ENCODE measurements at places on chromosomes 3 and 15.

DNA sequence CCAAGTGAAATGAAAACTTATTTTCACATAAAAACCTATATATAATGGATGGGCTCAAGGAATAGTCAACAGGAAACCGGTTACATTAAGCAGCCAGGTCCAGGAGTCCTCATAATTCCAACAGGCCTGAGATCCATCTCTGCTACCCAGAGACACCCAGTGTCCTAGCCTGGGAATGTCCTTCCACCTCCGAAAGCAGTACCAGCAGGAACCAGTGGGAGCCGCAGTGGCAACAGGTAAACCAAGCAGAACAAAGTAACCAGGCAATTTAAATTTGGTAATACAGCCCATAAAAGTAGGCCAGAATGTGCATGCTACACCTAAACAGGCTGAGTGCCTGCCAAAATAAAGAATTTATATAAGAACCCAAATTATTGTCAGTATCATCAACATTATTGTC, 195.6 kb downstream of the ZBBX start:
- no peak for DNase-seq

GRCh38 chr3:193905541-193906396, 230.2 kb upstream of the HES1 start:
- no peak for DNase-seq

DNA sequence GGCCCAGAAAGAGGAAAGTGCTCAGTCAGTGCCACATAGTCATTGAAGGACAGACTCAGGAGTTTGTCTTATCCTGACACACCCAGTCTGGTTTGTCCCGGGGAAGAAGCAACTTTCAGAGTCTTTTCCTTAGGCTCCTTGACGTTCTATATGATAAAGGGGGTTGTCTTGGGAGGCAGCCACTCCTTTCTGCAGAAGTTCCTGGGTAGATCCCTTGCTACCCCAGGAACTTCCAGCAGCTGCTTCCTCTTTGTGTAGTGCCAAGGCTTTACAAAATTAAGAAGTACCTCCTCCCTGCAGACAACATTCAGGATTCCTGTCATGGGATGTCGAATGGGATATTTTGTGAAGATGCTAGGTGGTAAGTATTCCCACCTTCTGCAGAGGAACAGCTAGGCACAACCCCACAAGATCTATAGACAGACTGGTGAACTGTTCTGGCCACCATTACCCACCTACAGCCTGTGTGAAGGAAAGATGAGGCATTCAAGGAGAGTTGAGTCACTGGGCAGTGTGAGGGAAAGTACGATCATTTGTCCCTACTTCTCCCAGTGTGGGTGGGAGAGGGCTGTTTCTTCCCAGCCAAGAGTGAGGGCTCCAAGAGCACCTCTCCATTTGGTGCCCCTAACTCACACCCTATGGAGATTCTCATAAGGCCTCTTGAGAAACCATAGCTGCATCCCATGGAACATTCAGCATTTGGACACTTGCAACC, 11.3 kb downstream of the TMEM266 start:
- DNase-seq = no peak

DNA sequence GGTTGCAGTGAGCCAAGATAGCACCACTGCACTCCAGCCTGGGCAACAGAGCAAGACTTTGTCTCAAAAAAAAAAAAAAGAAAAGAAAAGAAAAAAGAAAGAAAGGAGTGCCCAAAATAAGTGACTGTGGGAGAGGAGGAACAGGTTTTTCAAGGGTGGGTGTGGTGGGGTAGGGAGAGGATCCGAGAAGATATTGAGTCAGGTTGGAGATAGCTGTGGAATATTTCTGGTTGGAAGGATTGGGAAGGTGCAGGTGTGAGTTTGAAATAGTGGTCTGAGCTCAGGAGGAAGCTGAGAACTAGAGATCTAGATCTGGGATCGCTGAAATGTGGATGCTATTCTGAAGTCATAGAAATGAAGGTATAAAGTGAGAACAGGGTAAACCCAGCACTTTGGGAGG, 7.8 kb downstream of the SCAMP2 start:
- no peak for DNase-seq

GRCh38 chr15:60006203-60006862, 2.2 kb downstream of the FOXB1 start:
- DNase-seq = no peak

GRCh38 chr15:74209560-74209958, 7.0 kb upstream of the STRA6 start:
- DNase-seq = no peak

- DNase-seq = no peak
These were observed 40.5 kb downstream of the HCN4 start for GRCh38 chr15:73328149-73328820.

- no peak for DNase-seq
These were observed 34.9 kb downstream of the SIN3A start for GRCh38 chr15:75416584-75416983.

DNA sequence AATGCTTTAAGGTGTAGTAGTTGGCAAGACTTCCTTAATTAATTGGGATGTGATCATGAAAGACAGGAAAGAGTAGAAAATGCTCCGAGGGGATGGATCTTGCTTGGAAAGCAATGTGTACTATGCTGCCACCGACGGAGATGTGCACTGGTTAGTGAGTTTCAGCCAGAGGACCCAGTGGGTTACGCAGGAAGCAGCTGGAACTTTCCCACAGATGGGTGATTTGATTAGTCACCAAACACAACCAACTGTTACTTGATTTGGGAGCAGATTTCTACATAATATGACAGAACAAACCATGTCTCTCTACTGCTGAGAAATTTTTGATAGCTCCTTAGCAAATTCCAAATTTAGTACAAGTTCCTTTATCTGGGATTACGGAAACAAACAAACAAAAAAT, 245.4 kb upstream of the MCTP2 start:
- no peak for DNase-seq

DNA sequence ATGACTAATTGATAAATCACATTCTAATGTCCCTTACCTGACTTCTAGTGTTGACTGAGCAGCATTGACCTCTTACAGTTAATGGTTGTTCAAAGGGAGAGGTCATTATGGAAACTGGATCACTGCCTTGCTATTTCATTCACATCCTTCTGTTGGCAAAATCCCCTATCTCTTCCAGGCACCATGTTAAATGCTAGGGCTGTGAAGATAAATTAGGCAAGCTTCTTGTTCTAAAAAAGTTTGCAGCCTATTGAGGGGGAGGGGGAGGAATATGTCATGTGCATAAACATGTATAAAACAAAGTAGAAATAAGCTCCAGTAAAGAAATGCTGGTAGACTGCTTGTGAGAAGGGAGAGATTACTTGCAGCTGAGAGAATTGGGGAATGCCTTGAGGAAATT, 84.8 kb upstream of the MLF1 start:
- no peak for DNase-seq

GRCh38 chr3:16687221-16687620, 82.0 kb upstream of the DAZL start:
- no peak for DNase-seq

DNA sequence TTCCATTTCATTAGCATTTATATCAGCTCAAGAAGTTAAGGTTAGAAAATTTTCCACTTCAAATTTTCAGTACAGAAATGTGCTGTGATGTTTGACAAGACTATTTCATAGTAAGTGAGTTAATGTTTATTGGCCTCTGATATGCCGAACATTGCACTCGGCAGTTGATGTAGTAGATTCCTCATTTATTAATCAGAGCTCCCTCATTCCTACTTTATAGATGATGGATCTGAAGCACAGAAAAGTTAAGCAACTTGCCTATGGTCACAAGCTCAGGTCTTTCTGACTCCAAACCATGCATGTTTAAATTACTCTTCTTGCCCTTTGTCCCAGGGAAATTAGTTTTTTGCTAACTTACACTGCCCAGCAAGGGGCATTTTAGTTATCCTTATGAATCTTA, 92.0 kb downstream of the ATG7 start:
- no peak for DNase-seq

DNA sequence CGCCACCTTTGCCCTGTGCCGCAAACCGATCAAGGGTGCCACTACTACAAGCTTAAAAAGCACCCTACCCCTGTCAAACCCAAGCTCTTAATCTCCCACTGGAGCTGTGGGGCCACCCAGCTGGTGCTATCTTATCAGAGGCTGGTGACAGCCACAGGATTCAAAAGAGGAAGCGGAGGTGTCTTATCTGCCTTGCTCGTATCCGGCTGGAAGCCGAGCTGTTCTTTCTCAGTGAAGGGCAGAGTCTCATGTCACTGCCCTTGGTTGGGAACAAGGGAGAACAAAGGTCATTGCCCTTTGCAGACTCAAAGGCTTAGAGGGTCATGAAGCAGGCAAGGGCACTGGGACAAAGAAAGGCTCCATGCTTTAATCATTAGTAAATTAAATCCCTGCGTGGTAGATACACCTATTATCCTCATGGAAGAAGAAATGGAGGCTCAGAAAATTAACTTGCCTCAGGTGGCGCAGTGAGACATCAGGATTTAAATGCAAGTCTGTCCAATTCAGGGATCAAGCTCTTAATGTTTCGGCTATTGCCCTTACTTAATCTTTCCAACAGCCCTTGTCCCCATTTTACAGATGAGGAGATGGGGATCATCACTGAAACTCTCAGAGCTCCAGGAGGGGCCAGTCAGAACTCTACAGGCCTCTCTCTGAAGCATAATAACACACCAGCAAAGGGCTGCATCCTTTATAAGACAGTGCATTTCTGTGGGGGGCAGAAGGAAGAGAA, 360.0 kb upstream of the PROK2 start:
- DNase-seq = no peak

DNA sequence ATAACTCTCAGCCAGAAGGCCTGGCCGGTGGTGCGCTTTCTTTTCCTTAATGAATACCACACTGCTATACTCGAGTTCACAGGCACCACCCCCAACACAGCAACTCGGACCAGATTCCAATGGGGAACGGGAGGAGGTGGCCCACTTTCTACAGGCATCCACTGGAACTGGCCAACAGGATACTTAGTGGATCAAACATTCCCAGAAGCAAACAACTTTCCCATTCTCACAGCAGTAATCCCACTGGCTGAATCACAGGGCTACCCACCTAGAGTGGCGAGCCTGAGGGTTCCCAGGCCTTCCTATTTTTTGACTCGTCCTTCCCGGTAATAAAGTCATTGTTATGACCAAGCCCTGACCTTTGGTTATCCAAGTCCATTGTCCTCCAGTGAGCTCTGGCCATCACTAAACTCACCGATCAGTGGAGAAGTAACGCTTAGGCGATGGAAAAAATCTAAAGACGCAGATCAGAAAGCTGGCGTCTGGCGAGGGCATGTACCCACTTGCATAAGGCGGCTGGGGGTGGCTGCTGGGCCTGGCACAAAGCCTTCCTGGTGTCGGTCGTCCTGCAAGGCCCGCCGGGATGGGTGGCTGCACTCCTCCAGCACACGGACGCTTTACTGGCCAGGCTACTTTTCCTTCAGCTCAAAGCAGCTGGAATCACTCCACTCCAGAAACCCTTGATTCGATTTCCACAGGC, 1.2 kb downstream of the EOGT start:
- DNase-seq = no peak

DNA sequence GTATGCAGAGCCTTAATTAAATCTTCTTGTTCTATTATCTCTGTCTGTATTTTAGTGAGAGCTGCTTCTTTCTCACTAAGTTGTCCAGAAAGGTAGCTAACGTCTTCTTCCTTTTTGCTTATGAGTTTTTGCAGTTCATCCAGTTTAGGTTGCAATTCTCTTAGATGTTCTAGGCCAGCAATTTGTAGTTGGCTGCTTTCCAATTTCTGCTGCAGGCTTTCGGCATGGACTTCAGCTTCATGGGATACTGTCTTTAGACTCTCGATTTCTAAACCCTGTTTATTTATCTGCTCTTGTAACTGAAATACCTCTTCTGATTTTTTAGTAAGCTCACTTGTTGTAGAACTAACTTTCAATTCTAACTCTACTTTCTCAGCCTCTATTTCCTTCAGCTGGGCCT, 35.5 kb upstream of the HCLS1 start:
- DNase-seq = no peak

GRCh38 chr15:52392008-52392687, 96.5 kb upstream of the MYO5C start:
- DNase-seq = no peak

DNA sequence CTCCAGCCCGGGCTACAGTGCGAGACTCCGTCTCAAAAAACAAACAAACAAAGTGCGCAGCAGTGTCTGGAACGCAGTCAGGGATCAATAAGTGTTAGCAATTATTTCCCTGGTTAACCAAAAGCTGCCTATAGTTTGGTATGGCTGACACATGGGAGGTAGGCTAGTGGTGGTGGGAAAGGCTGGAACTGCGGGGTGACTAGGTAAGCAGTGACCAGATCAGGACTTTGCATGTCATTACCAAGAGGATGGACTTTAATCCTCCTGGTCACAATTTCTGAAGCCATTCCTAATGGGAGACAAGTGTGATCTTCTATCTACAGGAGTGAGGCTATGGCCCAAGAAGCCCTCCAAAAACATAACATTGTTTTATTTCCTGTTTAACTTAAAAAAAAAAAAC, 47.8 kb downstream of the SLC30A4 start:
- no peak for DNase-seq

DNA sequence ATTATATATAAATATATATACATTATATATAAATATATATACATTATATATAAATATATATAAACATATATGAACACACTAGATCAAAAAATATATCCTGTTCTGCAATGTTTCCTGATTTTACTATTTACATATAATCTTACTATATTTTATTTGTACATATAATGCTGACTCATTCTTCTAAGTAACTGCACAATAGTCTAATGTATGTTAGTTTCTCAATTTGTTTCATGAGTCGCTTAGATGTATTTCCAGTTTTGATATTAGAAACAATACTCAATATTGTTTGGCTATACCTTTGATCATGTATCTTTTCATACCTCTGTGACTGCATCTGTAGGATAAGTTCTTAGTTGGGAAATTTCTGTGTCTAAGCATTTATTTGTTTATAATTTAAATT, 669.9 kb upstream of the CCDC54 start:
- DNase-seq = no peak

- DNase-seq = peak; percentile 21
These were observed 27.5 kb downstream of the MASP1 start for GRCh38 chr3:187264021-187264420.

DNA sequence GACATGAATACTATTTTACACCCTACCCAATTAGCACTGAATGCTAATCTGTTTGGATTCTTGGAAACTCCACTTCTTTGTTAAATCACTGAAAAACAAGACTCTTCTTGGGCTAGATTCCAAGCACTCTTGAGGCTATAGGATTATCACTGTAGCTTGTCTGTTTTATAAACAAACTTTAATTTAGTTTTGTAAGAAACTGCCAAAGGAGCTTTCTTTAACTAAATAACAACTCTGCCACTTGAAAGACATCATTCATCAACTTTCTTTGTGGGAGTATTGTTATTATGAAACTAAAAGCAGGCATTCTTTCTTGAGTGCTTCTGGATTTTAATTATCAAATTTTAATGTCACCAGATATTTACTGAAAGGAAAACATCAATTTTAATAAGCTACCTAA, 24.1 kb downstream of the CBLB start:
- DNase-seq = no peak

GRCh38 chr3:46485779-46486175, 12.0 kb upstream of the RTP3 start:
- DNase-seq = no peak

DNA sequence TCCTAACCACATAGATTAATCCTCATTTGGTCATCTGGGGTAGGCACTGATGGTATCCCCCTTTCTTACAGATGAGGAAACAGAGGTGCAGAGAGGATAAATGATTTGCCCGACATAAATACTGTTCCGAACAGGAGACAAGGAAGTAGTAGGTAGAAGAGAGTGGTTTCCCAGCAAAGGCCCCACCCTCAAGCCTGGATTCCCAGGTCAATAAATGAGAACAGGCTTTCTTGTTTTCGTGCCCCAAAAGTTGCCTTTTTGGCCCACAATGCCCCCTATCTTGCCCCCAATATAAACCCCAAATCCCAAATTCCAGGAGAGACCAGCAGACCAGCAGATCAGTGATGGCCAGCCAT, 125.5 kb upstream of the PRR20G start:
- no peak for DNase-seq

All from left renal cortex interstitium (tissue), 4 donors.